GM04504 (cell line): ENCODE measurements at places on chromosomes 3 and 15.

DNA sequence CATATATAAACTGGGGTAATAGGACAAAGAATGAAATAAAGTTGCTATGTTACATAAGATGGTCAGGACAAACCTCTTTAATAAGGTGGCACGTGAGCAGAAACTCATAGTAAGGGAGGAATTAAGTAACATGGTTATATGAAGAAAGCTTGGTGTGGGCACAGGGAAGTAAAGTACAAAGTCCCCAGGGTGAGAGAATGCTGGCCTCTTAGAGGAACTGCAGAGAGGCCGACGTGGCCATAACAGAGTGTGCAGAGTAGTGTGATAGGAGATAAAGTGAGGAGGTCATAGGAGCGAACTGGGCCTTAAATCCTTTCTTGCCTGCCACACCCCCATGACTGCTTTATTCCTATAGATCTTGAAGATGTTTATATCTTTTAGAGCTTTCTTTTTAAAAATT lies 17.4 kb upstream of the RBMS3 start:
- DNase-seq, result no peak

GRCh38 chr15:65184305-65184867 lies 756 bp downstream of the CLPX start:
- no peak for DNase-seq

DNA sequence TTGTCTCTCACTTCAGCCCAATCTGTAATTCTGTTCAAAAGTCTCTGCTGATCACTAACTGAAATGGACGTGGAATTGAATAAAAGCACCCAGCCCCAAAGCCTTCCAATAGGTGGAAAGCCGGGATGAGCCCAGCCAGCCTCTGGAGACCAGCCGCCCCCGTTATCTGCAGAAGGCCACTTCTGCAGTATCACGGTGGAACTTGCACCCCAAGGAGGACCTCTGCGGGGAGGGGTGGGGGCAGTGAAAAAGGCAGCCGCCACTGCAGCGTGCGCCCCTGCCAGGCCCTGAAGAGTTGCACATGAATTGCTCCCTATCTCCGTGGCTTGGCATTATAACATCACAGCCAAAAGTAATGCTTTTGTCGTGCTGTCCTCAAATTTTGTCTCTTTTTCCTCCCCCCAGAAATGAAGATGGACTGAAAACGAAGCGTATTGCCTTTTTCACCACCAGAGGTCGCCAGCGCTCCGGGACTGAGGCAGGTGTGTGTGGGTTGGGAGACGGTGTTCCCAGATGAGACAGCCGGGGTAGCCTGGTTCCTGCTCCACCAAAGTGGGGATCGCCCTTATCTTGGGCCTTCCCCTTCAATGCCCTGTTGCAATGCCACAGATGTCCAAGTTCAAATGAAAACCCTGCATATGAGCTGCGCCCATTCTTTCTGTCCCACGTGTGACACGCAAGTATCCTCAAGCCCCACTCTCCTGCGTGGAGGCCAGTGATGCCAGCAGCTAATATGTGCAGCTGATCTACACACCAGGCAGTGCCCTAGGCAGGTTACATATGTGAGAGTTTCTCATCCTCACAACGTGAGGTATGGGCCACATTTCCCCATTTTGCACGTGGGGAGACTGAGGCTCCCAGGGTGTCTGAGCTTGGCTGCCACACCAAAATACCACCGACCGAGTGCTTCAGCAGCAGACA lies 96.0 kb downstream of the LRRK1 start:
- DNase-seq, result no peak

DNA sequence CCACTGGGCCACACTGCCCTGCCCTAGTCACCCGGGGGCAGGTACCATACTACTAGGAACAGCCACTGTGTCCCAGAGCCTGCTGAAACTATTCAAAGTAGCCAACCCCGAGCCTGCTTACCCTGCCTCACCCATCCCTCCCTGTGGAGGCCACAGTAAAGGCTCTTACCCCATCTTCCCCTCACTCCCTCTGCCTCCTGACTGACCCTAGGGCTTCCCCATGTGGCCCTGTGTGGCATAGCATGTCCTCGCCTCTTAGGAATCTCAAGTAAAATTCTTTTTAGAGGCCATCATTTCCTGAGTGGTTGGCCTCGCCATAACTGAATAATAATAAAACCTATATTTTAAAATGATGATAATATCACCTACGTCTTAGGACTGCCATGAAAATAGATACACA lies 112.2 kb upstream of the SLC6A11 start:
- peak; percentile 6 for DNase-seq

DNA sequence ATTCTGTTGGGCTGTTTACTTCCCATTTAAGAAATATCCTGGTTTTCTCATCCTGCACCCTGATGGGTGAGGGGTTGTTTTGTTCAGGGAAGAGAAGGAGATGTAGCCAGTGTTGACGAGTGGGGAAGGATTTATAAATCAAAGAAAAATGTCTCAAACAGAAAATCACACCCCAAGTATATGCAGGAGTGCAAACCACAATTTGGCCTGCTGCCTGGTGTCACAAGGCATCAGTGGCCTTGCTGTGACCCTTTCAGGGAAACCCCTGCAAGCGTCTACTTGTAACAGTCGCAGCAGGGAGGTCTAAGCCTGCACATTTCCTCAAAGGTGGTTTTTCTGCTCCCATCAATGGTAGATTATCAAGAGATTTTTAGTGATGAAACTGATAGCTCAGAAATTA lies 132.6 kb upstream of the LRRN1 start:
- DNase-seq, result no peak

DNA sequence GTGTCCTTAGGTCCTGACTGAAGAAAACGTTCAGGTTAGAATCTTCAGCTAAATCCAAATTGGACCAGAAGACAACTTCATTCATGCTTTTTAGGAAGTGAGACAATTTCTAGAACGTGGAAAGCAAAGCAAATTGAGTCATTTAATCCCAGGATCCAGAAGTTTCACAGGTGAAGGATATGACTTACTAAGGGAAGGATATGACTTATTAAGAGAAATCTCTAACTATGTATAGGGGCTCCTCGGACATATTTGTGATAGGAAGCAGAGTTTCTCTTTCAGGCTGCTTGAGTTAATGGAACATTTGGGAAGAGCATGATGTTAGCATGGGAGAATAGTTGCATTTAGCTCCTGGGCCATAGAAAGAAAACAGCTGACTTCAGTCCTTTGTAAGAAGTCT lies 16.1 kb upstream of the PLOD2 start:
- DNase-seq, result no peak

GRCh38 chr3:142213298-142213697 lies 12.1 kb downstream of the GK5 start:
- no peak for DNase-seq

DNA sequence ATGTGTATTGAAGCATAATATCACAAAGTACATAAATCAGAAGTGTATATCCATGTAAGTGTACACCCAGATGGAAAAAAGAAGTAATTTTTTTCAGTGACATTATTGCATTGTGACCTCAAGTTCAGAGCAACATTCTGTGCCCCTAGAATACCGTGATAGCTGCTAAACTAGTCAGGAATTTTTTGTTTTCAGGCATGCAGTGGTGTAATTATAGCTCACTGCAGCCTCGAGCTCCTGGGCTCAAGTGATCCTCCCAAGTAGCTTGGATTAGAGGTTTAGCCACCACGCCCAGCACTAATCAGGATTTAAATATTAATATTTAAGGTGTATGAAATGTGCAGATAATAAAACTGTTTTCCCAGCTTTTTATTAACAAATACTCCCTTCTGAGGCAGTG lies 25.5 kb downstream of the SEC62 start:
- no peak for DNase-seq

- DNase-seq, result no peak
Observed at GRCh38 chr3:9866639-9867038, 13.4 kb downstream of the CIDEC start.

- DNase-seq, result no peak
Observed at GRCh38 chr3:76561494-76562236, 478.2 kb upstream of the ROBO2 start.
